Brain (organoid and tissue), 16 donors: ENCODE measurements at places on chromosomes 2 and 18.
A peak's percentile ranks its signal among the peaks of the same experiment; 100 is the strongest.

DNA sequence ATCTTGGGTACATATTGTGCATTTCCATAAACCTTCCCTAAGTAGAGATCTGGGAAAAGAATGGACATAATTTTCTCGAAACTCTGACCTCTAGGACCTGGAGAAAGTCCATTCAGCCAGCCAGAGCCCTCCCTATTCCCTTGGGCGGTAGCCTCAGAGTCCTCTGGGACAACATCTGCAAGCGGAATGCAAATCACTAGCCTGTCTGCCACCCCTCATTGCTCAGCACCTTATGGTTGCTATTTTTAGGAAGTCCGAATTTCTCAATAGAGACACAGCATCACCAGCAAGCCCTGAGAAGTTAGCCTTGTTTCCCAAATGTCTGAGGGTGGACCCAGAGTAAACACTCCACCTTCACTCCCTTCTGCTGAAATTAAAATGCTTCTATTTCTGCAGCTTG is 17.6 kb upstream of the CD28 start:
- no peak for DNase-seq

DNA sequence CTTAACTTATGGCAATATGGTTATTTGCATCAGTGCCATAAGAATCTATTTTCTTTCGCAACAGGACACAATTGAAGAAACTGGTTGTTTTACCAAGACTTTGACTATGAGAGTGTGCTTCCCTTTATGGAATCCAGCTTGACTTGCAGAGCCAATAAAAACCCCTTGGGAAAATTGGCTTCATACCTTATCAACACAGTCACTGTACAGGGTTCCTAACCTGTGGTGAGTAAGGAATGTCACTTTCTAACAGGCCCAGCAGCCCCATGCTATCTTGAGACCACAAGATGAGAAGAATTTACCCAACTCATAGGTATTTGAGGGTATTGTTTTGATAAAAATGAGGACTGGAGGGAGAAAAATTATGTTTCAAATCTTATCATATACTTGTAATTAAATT is 418.5 kb upstream of the MAP2 start:
- no peak for DNase-seq

DNA sequence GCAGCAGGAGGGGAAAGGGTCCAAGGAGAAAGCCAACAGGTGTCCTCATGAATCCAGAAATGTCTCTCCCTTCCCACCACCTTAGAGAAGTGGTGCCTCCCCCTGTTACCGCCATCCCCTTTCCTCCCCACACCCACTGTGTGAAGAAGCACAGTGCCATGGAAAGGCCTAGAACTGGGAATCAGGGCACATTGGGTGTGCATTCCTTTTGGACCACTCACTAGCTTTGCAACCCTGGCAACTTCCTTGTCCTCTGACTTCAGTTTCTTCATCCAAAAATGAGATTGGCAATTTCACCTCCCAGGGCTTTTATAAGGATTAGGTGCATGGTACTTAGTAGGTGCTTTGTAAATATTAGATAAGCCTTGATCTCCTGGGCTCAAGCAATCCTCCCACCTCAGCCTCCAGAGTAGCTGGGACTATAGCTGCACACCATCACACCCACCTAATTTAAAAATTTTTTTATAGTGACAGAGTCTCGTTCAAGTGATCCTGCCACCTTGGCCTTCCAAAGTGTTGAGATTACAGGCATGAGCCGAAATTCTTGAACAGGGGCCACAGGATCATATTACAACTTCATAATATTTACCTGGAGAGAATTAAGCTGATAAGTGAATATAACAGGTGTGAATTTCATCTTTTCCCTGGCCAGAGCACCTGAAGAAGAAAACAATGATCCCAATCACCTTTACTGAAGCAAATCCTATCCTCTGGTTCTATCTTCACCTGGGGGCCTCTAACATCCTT is 97.9 kb upstream of the TAF1B start:
- no peak for DNase-seq

GRCh38 chr18:13616525-13617035 is 109.8 kb downstream of the FAM210A start:
- DNase-seq = no peak

DNA sequence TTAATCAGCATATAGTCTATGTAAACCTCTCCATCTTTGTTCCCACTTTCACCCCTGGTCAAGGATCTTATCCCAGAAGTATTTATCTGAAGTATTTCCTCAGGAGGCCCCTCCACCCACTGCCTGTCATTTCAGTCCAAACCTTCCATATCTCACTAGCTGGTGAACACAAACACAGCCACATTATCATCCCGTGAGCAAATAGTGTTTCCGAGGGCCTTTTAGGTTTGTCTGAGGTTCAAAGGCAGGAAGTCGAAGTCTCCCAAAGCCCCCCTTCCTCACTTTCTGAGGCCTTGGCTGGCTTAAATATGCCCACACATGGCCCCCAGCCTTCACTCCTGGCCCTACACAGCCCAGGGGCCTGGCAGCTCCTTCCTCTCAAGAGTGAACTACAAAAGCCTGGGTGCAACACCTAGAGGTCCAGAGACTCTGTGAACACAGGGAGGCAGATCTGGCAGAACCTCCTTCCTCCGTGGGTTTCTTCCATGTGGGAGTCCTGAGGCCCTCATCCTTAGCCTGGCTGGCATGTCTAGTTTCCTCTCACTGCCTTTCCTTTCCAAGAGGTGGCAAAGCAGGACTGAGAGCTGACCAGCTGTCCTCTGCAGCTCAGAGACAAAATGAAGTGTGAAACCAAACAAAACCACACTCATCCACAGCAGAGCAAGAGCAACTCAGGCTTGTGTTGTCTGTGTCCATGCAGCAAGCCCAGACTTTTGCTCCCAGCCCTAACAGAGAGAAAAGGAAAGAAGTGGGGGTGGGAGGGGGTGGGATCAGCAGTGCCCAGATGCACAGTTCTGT is 264.2 kb downstream of the SS18 start:
- DNase-seq = no peak

GRCh38 chr2:15107137-15107536 is 454.0 kb downstream of the NBAS start:
- DNase-seq = no peak

- no peak for DNase-seq
Measured at GRCh38 chr2:56386657-56387056, 202.9 kb downstream of the CCDC85A start.

- DNase-seq = peak; percentile 23
Measured at GRCh38 chr2:38409156-38410102, 32.4 kb upstream of the ATL2 start.

DNA sequence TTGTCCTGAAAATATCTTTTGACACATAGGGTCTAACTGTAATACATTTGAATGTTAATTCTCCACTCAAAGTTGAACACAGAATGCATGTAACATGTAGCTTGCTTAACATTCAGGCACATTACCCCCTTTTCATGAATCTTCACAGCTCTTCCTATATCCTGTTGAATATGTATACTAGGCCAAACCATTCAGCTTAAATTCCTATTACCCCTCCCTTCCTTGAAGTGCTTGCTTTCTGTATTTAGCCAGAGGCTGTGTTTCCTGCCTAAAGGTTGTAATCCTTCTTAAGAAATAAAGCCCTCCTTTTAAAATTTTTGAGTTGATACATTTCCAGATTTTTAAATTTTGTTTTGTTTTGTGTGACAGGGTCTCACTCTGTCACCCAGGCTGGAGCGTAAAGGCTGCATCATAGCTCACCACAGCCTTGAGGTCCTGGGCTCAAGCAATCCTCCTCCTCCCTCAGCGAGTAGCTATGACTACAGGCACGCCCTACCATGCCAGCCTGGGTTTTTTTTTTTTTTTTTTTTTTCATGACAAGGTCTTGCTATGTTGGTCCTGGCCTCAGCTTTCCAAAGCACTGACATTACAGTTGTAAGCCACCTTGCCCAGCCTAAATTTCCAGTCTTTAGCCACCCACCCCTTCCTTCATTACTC is 357.6 kb downstream of the DSC3 start:
- DNase-seq = no peak

DNA sequence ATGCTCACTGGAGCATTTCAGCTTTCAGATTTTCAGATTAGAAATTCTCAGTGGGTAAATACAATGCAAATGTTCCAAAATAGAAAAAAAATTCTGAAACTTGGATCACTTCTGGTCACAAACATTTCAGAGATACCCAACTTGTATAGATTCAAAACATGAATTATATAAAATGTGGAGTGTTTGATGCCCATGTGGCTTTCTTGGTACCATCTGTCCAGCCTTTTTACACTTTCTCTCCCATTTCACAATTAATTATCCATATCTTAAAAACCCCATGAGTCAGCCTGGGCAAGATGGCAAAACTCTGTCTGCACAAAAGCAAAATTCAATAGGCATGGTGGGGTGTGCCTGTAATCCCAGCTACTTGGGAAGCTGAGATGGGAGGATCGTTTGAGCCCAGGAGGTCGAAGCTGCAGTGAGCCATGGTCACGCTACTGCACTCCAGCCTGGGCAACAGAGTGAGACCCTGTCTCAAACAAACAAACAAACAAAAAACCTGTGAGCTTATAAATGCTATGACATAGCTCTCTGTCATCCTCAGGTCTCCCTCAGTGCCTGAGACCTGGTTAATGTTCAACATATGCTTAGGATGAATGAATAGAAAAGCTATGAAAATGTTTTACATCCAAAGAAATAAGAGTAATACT is 146.3 kb upstream of the TTC39C start:
- DNase-seq = peak; percentile 91

GRCh38 chr2:215904101-215904500 is 109.2 kb downstream of the MREG start:
- no peak for DNase-seq
